ENCODE measurements at places on chromosomes 7 and 10.
A peak's percentile ranks its signal among the peaks of the same experiment; 100 is the strongest.

DNA sequence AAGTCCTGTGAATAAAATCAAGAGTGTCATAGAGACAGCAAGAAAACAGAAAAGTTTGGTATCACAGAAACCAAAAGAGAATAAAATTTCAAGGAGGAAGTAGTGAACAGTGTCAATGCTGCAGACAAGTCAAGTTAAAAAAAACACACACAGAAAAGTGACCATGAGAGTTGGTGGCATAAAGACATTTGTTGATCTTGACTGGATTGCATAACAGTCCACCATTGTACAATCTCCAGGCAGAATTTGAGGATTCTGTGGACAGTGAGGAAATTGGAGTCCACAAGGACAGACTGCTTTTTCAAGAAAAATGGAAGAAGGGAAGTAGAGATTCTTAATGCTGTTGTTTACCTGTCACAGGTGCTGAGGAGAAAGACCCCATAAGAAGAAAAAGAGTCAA lies 412.5 kb downstream of the PLXDC2 start:
- no peak for DNase-seq

DNA sequence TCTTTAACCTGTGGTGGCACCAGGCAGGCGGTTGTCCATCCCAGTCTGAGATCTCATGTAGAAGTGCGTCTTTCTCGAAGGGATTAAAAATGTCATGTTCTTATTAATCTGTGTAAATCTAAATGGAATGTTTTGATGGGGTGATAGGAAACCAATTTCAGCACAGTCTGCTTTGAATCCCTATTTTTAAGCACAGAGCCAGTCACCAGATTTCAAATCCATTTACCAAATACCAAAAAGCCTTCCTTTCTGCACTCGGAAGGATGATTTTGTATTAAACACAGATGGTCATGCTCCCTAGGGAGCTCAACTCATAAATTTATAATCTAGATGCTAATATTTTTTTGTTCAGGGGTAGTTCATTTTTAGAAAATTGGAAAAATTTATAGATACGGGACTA lies 160.6 kb upstream of the AOAH start:
- no peak for DNase-seq

DNA sequence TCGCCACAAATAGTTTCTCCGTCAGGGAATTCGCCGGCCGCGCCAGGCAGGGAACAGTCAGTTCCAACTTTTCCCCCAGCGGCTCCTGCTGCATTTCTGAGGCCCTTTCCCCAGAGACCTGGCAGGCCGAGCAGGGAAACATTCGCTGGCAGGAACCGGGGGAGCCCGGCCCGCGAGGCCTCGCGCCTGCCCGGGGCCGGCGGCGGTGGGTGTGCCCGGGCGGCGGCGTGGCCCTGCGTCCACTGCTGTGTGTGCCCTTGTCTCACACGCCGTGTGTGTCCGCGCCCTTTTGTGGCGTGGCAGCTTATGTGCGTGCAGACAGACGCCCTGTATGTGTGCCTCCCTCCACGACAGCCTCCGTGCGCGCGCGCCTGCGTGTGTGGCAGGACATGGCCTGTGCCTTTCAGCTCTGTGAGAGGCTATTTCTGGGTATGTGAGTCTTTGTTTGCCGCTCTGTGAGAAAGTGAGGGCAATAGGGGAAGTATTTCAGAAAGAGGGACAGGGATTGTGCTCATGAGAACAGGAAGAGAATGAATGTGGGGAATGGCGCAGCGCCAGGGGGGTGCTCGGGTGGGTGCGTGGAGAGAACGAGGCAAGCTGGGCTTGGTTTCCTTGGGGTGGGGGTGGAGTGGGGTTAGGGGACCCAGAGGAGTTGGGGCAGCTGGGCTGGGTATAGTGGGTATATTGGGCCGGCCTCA lies 689 bp upstream of the SMARCD3 start:
- DNase-seq, result peak; percentile 56

DNA sequence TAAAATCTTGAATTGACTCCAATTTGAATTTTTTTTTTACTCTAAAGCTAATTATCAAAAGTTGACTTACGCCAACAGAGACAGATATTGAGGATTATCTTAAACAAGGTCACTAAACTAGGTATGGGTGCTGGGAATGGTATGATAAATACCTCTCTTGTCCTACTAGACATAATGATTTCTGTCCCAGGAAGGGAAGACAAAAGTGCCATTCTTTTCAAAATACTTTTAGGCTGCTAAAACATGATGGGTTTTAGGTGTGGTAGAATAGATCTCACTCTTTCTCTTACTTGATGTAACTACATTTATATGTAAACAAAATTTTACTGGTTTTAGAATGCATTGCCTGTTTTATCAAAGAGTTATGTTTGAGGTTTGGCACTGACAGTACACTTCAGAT lies 15.1 kb downstream of the TMEM60 start:
- DNase-seq, result no peak

DNA sequence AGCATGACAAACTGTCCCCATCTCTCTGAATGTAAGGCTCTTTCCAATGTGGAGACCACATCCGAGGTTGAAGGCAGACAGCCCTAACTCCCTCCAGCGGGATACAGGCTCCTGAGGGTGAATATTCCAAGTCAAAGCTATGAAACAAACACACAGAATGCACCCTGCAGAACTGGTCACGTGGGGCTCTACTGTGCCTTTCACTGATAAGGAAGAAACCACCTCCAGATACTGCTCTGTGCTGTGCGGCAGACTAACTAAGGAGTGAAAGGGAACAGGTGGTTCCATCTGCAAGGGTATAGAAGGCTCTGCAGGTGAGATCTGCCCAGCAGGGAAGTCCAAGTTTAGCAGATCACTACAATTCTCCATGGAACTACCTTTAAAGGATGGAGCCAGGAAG lies 534.4 kb downstream of the KCNMA1 start:
- DNase-seq, result no peak

DNA sequence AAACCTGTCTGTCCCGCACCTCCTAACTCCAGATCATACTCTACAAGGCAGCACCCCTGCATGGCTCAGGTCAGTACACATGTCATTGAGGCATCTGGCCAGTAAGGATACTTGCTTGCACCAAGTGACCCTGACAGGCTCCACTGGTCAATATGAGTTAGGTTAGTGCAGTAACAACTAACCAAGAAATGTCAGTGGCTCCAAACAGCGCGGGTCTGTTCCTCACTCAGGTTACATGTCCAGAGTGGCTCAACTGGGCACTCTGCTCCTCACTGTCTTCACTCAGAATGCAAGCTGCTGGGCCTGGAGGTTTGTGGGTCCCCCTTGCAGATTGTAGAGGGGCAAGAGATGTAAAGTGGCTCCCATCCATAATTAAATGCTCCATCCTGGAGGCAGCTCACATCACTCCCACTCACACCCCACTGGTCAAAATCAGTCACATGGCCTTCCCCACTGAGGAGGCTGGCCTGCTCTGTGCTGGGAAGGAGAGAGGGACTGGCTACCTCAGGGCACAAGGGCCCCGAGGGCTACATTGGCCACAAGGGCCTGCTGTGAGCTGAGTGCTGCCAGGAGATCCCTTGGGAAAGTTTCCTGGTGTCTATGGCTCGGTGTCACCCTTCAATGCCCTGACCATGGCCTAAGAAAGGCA lies 109.1 kb upstream of the GDF10 start:
- no peak for DNase-seq

DNA sequence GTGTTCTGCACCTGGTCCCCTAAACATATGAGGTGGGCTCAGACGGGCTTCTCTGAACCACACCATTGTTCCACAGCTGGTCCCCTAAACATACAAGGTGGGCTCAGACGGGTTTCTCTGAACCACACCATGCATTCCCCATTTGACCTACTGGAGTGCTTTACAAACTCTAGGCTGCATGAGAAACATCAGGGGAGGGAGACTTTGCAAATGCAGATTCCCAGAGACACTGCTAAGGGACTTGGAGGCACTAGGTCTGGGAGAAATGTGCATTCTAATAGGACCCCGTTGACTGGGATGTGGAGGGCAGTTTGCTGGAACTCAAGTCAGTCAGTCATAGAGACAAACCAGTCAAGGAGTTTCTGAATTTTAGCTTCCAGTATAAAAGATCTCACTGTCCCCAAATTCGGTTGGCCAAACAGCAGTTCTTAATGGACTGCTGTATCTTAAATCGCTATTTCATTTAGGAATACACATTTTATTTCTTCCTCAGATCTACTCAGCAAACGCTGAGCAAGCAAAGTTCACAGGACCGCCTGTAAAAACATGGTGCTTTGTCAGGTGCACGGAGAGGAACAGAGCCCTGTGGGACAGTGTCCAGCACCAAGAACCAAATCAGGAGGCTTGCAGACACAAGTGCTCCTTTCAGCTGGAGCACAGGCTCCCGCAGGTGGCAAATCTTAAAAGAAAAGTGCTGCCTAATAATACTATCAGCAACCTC lies 198.8 kb downstream of the SFMBT2 start:
- DNase-seq, result no peak

DNA sequence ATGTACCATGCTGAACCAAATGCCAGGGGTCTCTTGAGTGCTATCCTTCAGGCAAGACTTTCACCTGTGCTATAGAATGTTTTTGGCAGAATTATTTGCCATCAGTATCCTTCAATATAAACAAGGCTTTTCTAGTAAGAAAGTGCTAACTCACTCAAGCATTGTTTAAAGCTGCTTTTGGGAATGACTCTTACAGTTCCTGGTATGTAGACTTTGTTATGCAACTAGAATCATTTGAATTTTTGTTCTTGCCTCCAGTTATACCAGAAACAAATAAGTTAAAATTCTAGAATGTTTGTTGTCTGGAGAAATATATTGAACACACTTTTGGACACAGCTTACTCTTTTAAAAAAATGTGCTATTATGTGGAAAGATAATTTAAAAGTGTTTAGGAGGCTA lies 39.5 kb upstream of the RTKN2 start:
- DNase-seq, result no peak

GRCh38 chr7:143456992-143457793 lies 13.9 kb downstream of the TAS2R60 start:
- DNase-seq, result no peak

- DNase-seq, result peak; percentile 81
Observed at GRCh38 chr7:99312316-99313203, 13.1 kb upstream of the ARPC1A start.

- DNase-seq, result no peak
Observed at GRCh38 chr7:115763347-115763746, 267.2 kb downstream of the TFEC start.
